Hematopoietic multipotent progenitor cell (in vitro differentiated cells): ENCODE measurements at places on chromosomes 5 and 9.

- no peak for DNase-seq
Measured at GRCh38 chr9:110623462-110624025, 44.0 kb upstream of the SVEP1 start.

GRCh38 chr9:74865177-74865576 lies 22.5 kb downstream of the TRPM6 start:
- no peak for DNase-seq

DNA sequence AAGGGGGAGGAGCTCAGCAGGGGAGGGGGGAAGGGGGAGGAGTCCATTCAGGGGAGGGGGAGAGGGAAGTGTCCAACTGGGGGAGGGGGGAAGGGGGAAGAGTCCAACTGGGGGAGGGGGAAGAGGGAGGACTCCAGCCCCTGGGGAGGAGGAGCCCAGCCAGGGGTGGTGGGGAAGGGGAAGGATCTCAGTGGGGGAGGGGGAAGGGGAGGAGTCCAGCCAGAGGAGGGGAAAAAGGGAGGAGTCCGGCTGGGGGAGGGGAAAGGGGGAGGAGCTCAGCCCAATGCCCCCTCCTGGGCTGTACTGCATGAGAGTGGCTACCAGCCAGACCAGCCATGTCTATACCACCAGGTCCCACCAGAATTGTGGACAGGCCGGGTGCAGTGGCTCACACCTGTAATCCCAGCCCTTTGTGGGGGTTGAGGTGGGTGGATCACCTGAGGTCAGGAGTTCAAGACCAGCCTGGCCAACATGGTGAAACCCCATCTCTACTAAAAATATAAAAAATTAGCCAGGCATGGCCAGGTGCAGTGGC lies 30.6 kb upstream of the ADAMTS2 start:
- DNase-seq, result no peak

- DNase-seq, result no peak
Measured at GRCh38 chr5:150242251-150242894, 47.2 kb downstream of the CAMK2A start.

DNA sequence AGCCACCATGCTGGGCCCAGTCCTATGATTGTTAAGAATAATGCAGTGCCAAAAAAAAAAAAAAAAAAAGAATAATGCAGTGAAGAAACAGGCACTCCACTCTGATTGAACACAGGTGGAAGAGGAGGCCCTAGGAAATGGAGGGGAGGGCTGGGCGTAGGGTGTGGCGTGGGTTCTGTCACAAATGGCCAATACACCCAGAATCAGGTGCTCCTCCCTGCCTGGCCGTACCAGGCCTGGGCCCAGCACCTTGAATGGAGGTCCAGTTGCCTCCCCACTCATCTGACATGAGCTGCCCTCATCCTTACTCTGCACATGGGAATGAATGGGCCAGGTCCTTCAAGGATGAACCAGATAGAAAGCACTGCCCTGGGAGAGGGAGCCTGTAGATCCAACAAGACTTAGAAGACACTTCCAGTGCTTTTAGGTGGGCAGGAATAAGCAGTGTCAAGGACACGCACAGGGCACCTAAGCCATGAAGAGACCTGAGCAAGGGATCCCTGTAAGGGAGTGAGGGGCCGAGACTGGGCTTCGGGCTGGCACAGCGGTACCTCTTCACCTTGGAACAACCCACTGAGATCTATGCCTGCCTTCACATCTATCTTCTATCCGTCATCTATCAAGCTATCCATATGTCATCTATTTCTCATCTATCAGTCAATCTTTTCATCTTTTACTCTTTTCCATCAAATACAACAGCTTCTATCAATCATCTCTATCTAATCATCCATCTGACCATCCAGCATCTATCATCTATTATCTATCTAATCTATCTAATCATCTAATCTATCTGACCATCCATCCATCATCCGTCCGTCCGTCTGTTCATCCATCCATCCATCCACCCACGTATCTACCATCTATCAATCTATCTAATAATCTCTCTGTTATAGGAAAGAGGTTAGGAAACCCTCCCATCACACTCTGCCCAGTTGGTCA lies 15.9 kb downstream of the NINJ1 start:
- DNase-seq, result no peak

DNA sequence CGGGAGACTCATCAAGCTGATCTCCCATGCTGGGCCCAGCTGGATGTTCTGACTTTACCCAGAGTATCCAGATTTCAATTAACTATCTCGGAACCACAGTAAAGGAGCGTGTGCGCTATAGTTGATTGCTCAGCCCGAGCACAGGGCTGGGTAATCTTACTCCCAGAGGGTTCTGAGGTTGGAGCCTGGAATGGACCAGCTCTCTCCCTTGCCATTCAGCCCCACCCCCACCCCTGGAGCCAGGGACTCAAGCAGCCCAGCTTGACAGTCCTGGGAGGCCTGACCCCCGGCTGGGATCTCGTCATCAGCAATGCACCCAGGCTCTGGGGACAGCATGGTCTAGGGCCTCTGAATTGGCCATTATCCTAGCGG lies 23.7 kb upstream of the PTGES start:
- no peak for DNase-seq

GRCh38 chr5:170865622-170866021 lies 3.8 kb downstream of the RANBP17 start:
- no peak for DNase-seq

DNA sequence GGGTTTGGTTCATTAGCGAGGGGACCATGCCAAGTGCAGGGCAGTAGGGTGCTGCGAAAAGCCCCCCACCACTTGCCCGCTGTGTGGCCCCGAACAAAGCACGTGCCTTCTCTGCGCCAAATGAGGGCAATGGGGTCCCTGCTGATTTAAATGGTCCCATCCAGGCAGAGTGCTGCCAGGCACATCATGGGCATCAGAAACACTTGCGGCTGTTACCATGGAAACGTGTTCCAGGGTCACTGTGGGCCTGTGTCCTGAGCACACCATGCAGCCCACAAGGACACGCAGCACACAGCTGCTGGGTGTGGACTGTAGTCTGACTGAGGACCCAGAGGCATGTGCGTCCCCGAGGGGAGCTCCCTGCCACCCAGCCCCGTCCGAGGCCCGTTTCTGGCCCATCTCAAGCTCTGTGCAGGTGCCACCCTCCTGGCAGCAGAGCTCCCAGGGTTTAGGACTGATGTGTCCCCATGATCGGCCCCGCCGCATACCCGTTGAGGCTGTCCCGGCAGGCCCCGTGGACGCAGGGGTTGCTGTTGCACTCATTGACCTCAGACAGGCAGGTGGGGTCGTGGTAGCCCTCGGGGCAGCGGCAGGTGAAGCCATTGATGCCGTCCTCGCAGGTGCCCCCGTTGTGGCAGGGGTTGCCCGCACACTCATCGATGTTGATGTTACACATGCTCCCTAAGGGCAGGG lies 31.3 kb upstream of the SEC16A start:
- no peak for DNase-seq

DNA sequence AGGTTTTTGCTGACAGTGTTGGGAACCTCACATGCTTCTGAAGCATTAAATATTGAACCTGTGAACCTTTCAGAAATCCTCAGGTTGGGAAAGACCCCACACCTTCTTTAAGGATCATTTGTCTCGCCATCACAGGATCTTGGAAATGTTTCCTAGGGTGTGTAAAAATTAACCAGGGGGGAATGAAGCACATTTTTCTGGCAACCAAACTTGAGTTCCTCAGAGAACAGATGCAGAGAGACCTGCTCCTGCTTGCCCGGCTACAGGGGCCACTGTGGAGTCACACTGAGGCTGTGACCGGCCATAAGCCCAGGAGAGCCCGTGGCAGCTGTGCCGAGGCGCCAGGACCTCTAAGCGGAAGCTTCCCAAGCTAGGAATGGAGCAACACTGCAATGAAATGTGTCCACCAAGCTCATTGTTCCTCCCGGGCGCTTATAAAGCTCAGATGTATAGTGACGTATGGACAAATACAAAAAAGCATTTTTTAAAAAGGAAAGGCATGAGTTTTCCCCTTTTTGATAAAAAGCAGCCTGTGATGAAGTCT lies 7.7 kb downstream of the CXCL14 start:
- no peak for DNase-seq

DNA sequence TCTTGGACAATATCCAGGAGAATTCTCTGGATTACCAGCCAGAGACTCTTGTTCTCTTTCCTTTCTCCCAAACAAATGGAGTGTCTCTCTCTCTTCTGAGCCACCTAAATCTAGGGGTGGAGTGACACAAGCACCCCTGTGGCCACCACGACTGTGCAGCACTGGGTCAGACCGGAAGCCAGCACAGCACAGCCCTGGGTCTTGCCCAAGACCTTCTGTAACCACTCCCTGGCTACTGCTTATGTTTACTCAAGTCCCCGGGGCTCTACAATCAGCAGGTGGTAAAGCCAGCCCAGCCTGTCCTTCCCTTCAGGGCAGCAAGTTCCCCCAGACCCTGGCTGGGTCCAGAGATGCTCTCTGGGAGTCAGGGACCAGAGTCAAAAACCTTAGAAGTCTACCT lies 110.0 kb upstream of the TUT7 start:
- DNase-seq, result no peak

- DNase-seq, result no peak
Measured at GRCh38 chr5:36587354-36587753, 19.1 kb upstream of the SLC1A3 start.

DNA sequence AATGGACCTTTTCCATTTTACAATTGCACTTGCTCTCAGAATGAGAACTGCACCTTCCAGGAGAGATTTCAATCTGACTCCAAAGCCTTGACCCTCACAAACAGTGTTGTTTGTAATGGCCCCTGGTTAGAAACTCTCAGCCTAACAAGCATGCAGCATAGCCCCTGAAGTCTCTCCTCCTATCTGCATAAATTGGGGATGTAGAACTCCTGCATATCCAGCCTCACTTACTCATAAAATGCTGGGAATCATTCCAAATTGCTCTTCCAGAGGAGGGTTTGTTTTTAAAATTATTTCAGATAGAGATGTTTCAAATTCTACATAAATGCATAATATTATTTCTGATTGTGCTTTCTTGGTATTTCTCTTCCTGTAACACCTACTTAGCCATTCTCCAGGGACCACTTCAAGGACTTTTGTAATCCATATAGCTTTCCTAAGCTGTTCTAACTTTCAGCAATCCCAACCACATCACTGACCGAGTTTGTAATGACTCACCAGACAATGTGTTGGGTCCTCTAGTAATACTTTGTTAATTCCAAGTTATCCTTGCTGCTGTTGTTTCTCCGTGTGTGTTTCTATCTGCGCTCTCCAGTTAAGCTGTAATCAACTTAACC lies 143.8 kb upstream of the CCDC152 start:
- DNase-seq, result no peak
